ENCODE measurements at places on chromosomes 4 and X.

DNA sequence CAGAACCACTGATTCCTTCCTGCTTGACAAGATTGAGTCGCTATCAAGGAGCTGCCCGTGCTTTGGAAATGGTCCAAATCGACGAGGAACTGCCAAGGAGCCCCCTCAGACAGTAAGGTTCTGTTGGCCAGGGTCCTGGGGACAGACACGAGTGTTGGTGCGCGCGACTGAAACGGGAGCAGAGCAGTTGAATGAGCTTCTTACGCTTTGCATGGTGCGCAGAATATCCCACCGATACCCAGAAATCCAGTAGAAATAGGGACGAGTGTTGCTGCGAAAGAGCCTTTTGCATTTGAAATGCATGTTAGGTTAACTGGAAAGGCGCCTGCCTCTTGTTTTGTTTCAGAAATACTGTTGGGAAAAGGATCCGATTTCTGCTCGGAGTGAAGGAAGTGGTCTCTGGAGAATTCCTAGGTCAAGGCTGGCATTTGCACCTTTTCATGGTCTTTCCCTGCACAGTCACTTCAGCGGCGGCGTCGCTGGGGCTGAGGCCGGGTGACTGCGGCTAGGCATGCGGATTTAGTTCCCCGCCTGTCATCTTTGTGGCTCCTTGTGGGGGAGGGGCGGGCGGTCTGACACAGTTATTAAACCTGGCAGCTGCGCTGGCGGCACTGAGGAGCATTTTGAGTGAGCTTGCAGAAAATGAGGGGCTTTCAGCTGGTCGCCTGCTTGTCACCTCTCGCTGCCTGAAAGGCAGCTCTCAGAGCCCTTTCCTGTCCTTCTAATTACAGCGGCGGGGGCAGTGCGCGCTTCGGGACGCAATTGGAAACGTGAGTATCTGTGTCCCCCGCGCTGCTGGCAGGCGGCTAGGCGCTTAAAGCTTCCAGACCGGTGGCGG is 51.5 kb upstream of the TRIM2 start:
- DNase-seq: no peak

DNA sequence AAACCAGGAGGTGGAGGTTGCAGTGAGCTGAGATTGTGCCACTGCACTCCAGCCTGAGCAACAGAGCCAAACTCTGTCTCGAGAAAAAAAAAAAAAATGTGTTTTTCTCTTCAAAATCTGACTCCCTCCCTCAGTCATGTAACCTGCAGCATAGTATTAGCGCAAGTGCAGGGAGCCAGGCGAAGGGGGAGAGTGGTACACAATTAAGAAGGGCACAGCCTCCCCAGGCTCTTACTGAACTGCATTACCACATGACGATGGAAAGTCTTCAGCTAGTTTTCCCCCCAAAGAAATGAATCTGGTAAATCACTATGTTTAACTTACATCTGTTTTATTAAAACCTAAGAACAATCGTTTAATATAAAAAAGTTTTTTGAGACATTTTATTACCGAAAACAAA is 32.4 kb downstream of the PALLD start:
- no peak for DNase-seq

GRCh38 chrX:24741330-24741729 is 47.6 kb downstream of the POLA1 start:
- no peak for DNase-seq

DNA sequence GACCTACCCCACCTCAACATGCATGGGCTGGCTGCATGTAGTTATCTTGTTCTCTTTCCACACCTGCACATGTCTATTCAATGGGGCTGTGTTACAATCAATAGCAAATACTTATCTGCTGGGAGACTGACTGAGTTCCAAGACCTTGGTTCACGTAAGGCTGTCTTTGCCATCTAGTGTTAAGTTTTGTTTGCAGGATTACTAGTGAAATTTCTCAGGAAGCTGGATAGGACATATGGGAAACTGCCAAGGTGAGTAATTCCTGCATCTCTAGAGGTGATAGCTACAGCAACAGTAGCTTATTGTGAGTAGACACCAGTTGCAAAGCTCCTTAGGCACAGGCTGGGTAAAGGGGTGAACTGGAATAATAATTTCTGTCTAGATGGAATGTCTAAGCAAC is 177.5 kb downstream of the ENOX2 start:
- DNase-seq: no peak

DNA sequence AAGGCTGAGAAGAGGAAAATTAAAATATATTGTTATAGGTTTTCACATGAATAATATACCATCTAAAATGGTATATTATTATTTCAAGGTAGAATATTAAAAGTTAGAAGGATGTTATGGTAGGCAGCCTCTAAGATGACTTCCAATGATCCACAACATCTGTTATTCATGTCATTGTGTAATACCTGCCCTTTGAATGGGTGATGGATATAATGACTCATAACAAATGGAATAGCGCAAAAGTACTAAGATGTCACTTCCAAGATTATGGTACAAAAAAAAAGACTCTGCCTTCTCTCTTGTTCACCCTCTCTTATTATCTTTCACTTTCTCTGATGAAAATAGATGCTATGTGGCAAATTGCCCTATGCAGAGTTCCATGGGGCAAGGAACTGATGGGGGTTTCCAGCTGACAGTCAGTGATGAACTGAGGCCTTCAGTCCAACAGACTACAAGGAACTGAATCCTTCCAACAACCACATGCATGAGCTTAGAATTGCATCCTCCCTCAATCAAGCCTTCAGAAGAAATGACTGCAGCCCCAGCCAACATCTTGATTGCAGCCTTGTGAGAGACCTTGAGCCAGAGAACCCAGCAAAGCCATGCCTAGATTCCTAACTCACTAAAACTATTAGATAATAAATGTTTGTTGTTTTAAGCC is 57.7 kb downstream of the HS6ST2 start:
- no peak for DNase-seq

DNA sequence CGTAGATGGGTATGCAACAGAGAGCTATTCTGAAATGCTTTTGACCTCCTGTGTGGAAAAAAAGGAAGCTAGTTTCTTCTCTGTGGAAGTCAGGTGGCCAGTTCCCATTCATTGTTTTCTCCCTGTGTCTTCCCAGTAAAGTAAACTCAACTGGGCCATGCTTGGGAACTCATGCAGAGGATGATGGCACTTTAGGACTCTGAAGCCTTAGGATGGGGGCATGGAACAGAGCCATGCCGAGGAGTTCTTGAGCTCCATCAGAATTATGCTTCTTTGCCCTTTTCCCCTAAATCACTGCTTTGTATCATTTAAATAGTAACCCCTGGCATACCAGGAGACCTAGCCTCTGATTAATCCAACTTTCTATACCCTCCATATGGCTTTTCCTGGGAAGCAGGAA is 3.2 kb downstream of the TMEM164 start:
- no peak for DNase-seq

GRCh38 chrX:68443155-68443868 is 10.0 kb upstream of the OPHN1 start:
- DNase-seq: no peak
